Stimulated activated naive CD4-positive, alpha-beta T cell (primary cell): ENCODE measurements at places on chromosomes 2 and 18.

DNA sequence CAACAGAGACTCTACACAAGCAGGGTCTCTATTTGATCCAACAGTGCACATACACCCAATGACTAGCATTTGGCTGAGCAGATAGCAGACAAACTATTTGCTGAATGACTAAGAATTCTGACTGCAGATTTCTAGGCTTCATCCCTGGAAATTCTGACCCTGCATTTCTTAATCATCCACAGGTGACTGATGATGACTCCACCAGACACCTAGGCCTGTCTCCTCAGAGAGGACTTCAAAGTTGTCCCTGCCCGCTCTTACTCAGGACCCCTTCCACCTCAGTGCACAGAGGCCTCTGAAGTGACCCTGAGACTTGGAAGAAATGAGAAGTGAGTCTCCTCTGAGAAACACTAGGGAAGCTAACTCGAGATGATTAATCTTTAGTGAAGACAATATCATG, 51.3 kb downstream of the SEPTIN10 start:
- DNase-seq: no peak

GRCh38 chr2:218329027-218329825, 27.4 kb upstream of the CATIP start:
- DNase-seq: no peak

GRCh38 chr18:44946529-44947113, 265.9 kb downstream of the SETBP1 start:
- no peak for DNase-seq

- DNase-seq: no peak
These were observed 36.0 kb downstream of the PHLPP1 start for GRCh38 chr18:62751341-62751821.

DNA sequence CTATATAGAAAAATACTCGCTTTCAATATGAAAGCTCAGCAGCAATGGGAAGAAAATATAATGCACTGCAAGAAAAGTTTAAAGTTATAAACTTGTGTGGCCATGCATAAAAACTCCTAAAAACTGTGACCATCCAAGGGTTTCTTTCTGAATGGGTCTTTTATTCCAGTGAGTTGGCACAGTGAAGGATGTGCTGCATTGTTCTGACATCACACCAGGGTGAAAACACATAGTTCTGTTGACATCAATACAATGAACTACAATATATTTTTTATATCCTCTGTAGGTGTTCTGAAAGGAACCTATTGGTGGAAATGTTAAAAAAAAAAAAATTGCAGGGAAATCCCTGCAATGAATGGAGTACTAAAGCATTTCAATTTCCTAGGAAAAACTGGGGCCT, 80.2 kb downstream of the CDH20 start:
- DNase-seq: no peak

- DNase-seq: no peak
These were observed 149.4 kb upstream of the DNMT3A start for GRCh38 chr2:25491003-25491696.

GRCh38 chr2:100580367-100581276, 17.8 kb downstream of the PDCL3 start:
- DNase-seq: peak; percentile 54

GRCh38 chr18:78720456-78721237, 259.0 kb upstream of the SALL3 start:
- DNase-seq: no peak

DNA sequence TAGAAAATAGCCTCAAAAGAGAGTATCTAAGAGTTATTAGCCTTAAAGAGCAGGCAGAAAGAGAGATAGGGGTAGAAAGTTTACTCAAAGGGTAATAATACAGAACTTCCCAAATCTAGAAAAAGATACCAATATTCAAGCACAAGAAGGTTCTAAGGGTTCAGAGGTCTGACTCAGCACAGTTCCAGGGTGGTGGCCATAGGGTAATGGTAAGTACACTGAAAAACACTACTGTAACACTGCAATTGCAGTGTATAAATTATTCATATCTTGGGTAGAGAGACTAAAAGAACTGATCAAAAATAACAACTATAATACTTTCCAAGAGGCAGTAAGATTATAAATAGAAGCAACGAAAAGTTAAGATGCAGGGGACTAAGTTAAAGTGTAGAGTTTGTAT, 115.2 kb downstream of the ROCK1 start:
- DNase-seq: no peak

- no peak for DNase-seq
These were observed 112.8 kb upstream of the SLC39A10 start for GRCh38 chr2:195543902-195544894.

DNA sequence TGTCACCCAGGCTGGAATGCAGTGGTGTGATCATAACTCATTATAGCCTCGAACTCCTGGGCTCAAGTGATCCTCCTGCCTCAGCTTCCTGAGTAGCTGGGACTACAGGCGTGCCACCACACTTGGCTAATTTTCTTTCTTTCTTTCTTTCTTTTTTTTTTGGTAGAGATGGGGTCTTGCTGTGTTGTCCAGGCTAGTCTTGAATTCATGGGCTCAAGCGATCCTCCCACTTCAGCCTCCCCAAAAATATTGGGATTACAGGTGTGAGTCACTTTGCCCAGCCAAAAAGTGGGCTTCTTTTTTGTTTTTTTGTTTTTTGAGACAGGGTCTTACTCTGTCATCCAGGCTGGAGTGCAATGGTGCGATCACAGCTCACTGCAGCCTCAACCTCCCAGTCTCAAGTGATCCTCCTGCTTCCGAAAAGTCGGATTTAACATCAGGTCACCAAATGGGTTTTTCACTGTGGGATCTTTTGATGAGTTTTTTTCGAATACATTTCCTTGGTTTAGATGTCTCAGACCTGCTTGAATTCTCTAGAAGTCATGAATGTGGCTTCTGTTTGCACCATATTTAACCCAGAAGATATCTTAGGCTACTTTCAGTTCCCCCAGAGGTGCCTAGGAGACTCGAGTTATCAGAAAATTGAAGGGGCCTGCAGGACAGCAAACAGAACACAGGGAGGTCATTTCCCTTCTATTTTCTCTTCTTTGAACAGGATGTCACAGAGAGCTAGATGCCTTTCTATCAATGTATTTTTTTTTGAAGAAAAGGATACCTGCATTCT, 8.9 kb downstream of the RAB31 start:
- DNase-seq: no peak

DNA sequence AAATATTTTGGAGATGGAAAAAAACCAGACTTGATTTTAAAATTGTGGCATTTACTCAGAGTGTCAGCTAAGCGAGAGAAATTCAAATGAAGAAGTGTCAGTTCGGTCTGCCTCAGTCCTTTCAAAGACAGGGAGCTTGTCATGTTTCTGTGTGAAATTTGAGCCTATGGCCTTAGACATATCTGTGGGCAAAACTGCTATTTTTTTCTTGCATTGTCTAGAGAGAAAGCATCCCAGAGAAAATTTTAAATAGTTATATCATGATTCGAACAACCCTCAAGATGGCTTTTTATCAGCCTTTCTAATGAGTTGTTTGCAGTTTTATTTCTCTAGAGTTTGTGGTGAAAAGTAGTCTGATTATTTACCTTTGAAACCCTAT, 50.2 kb upstream of the KCNE4 start:
- DNase-seq: no peak

DNA sequence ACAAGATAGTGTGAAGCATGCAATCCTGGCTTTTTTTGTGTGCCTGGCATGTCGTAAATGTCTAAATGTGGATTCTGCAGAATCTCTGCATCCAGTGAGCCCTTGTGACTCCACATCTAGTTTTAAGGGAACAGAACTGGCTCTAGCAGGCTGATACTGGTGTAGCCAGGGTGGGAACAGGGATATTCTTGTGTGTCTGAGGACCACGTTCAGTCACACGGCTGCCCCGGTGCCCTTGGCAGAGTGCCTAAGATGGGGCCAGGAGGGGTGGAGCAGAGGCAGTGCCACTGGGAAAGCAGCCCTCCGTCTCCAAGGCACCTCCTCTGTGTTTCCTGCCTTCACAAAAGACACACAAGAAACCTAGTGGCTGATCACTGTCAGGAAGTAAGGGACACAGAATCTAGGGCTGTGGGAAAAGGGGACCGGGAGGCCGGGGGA, 91.5 kb upstream of the PARD3B start:
- no peak for DNase-seq

- no peak for DNase-seq
These were observed 83.3 kb downstream of the CACNB4 start for GRCh38 chr2:152015552-152015951.

- no peak for DNase-seq
These were observed 99.1 kb downstream of the EN1 start for GRCh38 chr2:118748245-118748885.

DNA sequence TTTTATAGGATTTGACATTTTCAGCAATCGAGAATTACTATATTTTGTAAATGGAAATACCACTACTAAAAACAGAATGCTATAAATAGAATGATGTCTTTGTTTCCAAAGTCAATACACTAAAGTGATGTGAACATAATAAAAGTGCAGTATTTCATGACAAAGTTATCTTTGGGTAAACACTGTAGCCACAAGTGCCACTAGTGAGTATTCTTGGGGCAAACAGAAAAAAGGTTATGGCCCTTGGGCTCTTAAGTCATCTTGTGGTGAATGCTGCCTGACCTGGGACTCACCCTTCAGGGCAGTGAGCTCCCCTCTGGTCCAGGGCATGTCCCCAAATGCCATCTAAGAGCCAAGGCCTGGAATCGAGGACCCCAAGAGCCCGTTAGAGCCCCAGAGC, 99.2 kb upstream of the KYNU start:
- no peak for DNase-seq

DNA sequence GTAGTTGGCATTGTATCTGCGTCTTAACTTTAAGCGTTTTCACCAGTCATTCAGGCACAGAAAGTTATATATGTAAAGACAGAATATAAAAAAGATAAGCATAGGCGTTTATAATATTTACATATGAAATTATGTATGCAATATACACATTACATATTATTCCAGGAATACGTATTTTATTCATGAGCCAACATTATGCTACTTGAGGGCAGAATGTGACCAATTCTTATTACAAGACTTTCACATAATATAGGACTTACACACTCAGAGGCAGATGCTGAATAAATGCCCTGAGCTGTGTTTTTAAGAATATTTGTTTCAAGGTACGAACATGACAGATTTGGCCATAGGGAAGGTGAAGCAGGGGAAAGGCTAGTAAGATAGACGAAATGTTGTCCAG, 874.7 kb downstream of the NRXN1 start:
- no peak for DNase-seq

DNA sequence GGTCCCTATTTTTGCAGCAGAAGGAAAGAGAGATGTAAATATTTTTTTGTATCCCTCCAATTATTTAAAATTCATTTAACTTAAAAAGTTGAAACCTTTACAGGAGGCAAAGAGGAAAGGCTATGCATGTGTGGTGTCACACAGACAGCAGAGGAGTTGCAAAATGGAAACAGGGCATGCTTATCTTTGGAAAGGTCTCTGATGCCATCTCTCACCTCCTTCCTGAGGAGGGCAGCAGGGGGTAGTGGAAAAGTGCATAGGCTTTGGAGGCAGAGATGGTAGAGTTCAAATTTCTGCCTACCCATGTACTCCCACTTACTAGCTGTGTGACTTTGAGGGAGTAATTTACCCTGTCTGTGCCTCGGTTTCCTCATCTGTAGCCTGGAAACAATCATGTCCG, 99.6 kb upstream of the MCFD2 start:
- no peak for DNase-seq

DNA sequence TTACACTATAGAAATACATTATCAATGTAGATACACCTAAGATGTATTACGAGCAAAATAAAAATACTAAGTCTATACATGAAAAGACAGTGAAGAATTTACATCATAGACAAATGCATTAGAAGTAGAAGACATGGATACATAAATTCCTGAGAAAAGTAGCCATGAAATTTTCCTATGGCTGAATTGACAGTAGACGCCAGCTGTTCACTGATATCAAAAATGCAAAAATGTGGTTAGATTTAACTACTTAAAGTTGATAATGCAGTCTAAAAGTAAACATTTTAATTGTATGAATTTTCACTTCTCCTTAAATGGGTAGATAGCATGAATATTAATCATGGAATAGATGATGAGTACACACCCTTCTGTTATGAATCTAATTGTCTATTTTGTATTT, 350.9 kb downstream of the ARHGAP15 start:
- DNase-seq: no peak

DNA sequence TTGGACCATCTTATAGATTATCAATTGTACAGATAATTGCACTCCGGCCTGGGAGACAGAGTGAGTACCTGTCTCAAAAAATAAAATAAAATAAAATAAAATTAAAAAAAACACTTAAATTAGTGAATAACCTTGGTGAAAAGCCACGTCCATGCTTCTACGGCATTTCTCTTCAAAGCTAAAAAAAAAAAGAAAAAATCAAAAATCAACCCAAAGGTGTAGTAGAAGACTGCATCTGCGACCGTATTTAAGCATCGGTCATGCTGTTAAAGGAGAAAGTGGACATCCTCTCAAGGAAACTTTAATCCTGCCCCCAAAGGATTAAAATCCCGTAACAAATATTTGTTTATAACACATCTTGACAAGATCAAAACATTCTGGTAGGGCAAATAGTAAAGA, 350 bp upstream of the RNF138 start:
- DNase-seq: no peak

GRCh38 chr2:96832754-96833507, 10.9 kb downstream of the ANKRD23 start:
- DNase-seq: no peak

GRCh38 chr2:126535408-126535807, 120.5 kb upstream of the GYPC start:
- no peak for DNase-seq

- DNase-seq: no peak
These were observed 8.4 kb downstream of the EPG5 start for GRCh38 chr18:45958730-45959129.

GRCh38 chr2:230893841-230894781, 29.4 kb downstream of the ITM2C start:
- DNase-seq: no peak

DNA sequence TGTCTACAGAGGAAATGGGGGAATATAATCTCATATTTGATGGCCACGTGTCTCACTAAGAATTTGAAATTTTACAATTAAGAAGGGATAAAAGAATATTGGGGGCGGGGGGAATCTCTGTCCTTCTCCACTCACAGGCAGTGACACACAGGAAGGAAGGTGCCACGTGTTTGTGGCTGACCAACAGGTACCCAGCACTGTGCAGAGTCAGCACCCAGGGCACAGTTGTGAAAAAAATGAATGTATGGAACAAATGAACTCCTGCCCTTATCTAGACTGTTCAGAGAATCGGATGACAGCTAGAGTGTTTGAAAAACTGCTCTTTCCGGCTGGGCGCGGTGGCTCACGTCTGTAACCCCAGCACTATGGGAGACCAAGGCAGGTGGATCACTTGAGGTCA, 317.0 kb upstream of the MYT1L start:
- no peak for DNase-seq

DNA sequence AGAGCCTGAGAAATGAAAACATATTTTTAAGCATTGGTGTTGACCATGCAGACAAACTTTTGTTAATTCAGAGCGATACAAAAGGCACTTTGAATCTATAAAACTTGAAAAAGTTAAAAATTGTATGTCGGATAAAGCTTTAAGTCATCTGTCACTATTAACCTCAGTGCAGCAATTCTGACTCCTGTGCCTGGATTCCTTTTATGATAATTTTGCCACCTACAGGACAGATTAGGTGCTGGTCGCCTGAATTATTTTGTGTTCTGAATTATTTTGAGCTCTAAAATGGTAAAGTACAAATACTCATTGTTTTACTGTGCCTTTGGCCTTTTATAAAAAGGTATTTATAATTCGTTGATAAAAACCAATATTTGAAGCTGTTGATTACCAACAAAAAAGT, 19.4 kb upstream of the RNF138 start:
- DNase-seq: no peak

GRCh38 chr2:201631041-201631440, 12.3 kb downstream of the TMEM237 start:
- DNase-seq: no peak
